HCEC 1CT (cell line): ENCODE measurements at places on chromosomes 2 and 18.
A peak's percentile ranks its signal among the peaks of the same experiment; 100 is the strongest.

GRCh38 chr2:219245899-219246230 is 586 bp downstream of the STK16 start:
- DNase-seq, result no peak

DNA sequence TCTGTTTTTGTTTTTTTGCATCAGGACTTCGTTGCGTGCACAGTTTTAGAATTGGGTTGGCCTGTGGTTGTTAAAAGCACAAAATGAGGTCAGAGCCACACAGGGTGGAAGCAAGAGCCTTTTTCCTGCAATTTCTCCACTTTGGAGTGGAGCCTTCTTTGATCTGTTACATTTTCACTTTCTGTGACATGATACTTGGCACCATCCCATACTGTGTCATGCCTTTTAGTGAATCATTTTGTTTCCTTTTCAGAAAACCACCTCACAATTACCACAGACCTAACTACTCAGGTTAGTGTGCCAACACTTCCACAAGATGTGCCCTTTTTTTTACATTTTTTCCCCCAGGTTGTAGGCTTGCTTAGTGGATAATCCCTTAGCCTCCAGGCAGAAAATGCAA is 32.5 kb downstream of the MERTK start:
- DNase-seq, result peak; percentile 48

DNA sequence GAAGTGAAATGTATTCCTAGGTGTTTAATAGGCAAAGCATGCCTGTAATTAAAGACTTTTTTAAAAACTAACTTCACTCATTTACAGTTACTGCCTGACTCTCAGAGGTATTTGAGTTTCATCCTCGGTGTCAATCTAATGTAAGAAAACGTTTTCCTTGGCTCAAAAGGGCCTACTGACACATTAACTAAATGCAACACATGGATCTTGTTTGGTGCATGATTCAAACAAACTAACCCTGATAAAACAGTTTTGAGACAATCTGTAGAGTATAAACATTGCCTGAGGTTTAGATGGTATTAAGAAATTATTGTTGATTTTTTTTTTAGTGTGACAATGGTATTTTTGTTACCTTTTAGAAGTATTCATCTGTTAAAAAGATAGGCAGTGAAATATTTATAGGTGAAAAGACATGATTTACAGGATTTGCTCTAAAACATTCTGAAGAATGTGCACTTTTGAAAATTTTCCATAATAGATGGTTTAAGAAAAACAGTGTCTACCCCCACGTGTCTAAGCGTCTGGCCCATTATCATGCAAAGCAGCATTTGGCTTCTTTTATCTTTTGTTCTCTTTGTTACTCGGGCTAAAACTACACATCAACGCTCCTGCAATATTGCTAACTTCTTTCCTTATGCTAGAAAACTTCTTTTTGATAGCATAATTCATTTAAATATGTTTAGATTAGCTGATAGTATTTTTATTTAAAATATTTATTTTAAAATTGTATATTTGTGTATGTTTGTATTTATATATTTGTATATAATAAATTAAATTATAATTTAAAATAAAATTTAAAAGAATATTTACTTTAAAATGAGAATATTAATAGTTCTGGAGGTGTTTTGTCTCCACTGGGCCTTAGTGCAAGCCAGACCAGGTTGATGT is 160.2 kb upstream of the NDUFV2 start:
- no peak for DNase-seq

DNA sequence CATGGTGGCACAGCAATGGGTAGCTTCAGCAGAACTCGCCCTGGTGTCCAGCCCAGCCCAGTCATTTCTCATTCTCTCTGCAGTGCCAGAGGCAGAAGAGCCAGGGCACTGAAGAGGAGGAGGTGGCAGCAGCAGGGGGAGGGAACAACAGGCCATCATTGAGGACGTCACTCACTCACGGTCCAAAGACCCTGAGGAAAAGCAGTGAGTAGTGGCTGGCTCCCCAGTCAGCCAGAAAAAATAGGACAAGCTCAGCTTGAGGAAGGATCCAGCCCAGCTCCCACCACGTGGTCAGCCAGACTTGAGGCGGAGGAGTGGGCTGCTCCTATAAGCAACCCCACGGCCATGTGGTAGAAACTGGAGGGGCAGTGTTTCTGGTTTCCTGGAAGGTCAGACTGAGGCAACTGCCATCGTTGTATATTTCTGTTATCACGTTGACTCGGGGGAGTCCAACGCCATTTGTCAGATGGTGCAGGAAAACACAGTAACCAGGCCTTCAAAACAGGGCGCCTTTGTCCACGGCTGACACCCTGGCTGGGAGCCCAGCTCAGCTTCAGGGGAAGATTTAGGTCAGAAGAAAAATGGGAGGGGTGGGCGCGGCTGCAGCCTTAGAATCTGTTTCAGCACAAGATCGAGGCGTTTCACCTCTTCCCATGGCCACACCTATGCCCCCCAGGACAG is 19.0 kb upstream of the TMEM247 start:
- no peak for DNase-seq
